ENCODE measurements at places on chromosomes 6 and 20.

DNA sequence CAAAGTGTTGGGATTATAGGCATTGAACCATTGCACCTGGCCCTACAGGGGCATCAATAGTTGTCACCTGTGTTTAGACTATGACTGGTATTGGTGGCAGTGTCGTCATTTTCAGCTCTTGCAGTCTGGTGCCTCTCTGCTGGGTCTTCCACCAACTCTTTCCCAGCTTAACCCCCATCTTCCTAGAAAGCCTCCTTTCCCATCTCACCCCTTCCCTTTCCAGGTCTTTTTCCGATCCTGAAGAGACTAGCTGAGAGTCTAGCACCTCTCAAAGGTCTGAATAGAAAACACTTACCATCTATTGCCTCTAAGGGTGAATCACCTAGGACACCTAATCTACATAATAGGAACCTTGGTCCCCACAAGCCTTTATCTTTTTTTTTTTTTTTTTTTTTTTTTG lies 71.0 kb downstream of the TCP11 start:
- DNase-seq: no peak

- no peak for DNase-seq
Measured at GRCh38 chr20:22495172-22495571, 89.2 kb downstream of the FOXA2 start.

- DNase-seq: no peak
Measured at GRCh38 chr6:44169886-44170570, 11.4 kb downstream of the CAPN11 start.

DNA sequence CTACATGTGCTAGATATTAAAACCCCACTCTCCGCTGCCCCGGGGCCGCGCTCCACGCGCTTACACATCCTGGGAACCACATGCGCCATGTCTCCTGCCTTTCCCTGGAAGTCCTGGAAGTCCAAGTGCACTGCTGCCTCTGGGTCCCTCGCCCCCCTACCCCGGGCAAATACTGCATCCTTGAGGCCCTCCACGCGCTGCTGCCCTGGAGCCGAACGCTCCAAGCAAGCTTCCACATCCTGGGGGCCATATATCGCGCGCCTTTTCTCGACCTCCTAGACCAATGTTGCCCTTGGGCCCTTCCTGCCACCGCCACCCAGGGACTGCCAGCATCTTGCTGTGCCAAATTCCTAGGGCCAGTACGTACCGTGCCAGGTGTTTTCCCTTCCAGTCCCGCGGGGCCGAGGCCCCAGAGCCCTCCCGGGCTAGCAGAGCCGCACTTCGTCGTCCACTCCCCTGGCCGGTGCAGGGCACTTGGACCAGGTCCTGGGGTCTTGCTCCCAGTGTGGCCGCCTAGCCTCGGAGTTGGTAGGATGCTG lies 779 bp upstream of the KCNG1 start:
- no peak for DNase-seq

DNA sequence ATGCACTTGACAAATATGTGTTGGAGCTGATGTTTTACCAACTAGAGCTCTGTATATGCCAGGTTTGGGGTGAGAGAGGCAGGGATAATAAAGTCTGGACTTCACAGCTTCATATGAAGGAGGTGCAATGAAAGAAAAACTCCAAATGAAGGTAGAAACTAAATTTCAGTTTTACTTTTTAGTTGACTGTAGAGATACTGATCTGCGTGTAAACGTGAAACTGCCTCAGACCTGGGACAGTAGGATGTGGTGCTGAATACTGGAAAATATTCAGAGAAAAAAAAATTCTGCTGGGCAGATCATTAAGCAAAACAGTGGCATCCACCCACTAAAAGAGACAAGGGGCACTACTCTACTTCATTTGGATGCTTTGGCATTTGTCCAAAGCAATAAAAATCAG lies 94.5 kb downstream of the BACH2 start:
- no peak for DNase-seq

DNA sequence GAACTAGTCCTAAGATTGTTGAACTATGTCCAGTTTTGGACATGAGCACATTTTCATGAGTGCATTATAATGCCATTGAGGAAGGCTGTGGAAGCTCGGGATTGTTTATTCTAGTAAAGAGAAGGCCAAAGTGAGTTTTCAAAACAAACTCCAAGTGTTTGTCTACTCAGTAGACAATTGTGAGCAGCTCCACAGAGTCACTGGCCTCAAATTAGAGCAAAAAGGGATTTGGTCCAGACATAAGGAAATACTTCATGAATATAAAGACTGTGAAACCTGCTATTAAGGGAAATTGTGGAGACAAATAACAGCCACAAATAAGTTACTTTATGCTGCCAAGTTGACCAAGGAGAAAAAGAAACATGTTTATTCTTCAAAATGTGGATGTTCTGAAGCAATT lies 42.6 kb upstream of the PREP start:
- DNase-seq: no peak

DNA sequence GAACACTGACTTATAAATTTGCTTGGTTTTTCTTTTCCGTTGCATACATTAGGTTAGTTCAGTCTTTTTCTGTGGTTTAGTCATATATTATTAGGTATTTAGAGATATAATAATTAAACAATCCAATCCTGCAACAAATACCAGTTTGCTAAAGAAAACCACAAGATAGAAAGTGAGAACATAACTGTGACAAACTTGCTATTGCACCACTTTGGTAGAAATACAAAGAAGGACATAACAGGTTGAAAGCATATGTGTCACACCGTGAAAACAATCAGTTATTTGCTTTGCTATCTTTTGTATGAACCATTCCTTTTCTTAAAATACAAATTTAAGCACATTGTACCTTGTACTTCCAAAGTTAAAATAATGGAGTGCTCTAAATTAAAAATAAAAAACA lies 42.0 kb upstream of the KCNQ5 start:
- no peak for DNase-seq

GRCh38 chr20:32984196-32984595 lies 20.0 kb downstream of the SUN5 start:
- no peak for DNase-seq

GRCh38 chr6:6610031-6610591 lies 21.6 kb downstream of the LY86 start:
- DNase-seq: peak; percentile 12

Data from CD4-positive, alpha-beta T cell (primary cell).